NCI-H146 (cell line): ENCODE measurements at places on chromosomes 16 and 17.

DNA sequence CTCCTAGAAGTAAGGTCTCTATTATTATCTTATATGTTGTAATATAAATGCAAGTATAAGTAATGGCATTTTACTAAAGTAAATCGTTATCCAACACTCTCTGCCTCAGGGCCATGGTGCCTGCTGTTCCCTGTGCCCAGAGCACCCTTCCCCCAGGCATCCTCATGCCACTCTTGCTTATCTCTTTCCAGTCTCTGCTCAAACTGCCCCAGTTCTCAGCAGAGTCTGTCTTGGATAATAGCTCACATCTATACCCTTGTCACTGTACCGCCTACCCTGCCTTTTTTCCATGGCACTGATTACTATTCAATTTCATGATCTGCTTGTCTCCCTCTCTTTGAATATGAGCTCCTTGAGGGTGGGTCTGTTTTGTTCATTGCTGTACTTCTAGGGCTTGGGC is 31.7 kb downstream of the CDH1 start:
- DNase-seq = no peak

GRCh38 chr17:56274491-56274890 is 121.2 kb downstream of the ANKFN1 start:
- no peak for DNase-seq

DNA sequence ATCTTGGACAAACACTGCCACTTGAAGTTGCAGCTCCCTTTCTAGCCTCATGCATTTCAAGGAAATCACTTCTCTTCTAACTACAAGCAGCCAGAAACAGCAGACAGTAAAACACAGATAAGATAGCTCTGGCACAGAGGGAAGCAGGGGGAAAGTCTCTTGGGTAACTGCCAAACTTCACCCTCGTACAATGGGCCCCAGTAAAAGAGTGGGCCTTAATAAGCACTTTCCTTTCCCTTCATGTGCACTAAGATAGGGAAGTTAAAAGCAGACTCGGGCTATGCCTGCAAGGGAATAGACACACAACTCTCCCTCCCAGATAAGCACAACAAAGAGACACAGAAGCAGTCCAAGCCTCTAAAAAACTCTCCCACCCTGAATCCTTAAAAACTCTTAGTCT is 4.2 kb upstream of the KRTAP4-5 start:
- no peak for DNase-seq

- DNase-seq = no peak
Measured at GRCh38 chr17:72826602-72827001, 265.9 kb downstream of the SLC39A11 start.

DNA sequence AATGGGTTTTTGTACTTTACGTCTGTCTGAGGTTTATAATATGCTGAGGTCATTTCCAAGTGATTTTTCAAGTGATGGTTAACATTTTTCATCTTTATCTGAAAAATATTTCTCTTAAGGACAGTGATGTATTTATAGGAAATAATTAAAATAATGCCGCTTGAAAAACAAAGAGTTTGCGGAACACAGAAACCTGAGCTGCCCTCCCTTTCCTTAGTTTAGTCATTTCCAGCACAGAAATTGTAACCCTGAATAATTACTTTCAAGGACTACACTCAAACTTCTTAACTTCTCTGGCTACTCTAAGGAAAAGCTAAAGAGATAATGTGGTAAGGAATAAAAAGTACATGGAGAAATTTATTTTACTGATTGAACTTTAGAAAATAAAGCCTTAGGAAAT is 54.6 kb downstream of the MRTFB start:
- DNase-seq = no peak

DNA sequence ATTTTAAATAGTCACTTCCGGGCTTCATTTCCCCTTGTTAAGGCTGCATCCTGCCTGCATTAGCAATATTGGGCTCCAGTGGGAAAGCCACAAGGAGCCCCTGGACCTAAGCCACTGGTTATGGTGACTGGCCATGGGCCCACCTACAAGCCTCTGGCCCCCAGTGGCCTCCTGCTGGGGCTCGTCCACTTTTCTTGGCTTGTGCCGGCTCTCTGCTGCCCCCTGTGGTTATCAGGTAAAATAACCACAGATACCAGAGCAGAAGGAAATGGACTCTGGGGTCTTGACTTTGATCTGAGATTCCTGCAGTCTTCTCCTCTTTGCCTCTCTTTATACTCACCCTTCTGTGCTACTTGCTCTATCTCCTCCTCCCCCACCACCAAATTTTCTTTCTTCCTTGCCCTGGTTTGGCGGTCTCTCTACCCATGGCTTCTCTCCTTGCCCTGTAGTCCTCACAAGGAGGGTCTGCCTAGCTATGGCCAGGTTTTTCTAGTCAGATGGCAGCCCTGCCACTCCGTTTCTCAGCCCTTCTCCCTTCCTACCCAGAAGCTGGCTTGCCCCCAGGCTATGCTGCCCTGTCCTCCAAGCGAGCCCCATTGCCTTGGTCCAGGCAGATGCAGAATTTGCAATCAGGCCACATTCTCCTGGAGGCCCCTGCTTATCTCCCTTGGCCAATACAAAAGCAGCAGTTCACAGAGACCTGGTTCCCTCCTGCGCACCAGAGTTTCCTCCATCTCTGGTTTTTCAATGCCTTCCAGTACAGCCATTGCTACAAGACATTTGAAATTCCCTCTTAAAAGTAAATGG is 82.9 kb upstream of the RCVRN start:
- DNase-seq = no peak

DNA sequence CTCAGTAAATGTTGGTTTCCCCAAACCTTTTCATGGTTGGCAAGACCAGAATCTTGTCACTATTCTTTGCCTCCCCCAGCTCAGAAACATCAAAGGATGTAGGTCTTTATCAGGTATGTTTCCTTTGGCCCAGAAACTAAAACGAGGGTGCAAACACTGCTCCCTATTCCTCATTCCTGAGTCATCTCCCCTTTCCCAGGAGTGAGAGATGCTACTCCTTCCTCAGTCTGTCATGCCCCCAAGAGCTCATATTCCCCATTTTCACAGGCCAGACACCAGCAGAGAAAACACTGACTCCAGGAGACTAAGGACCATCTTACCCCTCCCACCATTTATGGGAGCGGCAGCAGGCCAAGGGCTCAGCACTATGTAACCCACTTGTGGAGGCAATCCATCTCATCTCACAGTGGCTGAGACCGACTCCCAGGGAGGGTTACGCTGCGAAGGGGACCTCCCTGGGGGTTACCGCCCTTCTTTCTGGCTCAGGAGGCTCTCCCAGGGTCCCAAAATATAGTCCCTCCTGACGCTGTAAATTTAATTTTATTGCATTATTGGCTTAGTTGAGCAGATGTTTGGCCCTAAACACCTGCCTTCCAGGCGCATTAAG is 1.5 kb downstream of the GEMIN4 start:
- no peak for DNase-seq

GRCh38 chr16:57858635-57859034 is 56.3 kb upstream of the KIFC3 start:
- DNase-seq = no peak

- no peak for DNase-seq
Measured at GRCh38 chr16:17370223-17370707, 100.5 kb downstream of the XYLT1 start.
